WTC11 (cell line): ENCODE measurements at places on chromosomes 5 and 9.

GRCh38 chr5:56964173-56964572 lies 12.2 kb upstream of the MIER3 start:
- no peak for DNase-seq

GRCh38 chr5:133933169-133933509 lies 35.3 kb downstream of the C5orf15 start:
- no peak for DNase-seq

DNA sequence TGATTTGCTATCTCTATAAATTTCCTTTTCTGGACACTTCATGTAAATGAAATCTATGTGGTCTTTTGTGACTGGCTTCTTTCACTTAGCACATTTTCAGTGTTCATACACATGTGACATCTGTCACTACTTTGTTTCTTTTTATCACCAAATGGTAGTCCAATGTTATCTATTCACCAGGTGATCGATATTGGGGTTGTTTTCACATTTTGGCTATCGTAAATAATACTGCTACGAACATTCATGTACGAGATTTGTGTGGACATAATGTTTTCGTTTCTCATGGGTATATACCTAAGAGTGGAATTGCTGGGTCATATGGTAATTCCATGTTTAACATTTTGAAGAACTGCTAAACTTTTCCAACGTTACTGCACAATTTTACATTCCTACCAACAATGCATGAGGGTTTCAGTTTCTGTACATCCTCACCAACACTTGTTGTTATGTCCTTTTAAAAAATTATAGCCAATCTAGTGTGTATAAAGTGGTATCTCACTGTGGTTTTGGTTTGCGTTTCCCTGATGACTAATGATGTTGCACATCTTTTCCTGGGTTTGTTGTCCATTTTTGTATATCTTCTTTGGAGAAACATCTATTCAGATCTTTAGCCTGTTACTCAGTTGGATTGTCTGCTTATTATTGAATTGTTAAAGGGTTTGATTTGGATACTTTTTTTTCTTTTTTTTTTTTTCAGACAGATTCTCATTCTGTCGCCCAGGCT lies 263.0 kb downstream of the PDZD2 start:
- no peak for DNase-seq

GRCh38 chr5:35681911-35682310 lies 64.2 kb downstream of the SPEF2 start:
- DNase-seq = no peak

GRCh38 chr5:76952795-76953536 lies at the start of gene CRHBP:
Gene CRHBP (plus strand): TSS chr5:76953045. CDS start chr5:76953135, 90 bp downstream.
- DNase-seq = peak; percentile 37

- no peak for DNase-seq
These were observed 150.0 kb upstream of the IRX2 start for GRCh38 chr5:2901511-2901910.

- no peak for DNase-seq
These were observed 243.4 kb downstream of the EBF1 start for GRCh38 chr5:158856291-158856690.

- no peak for DNase-seq
These were observed 245.8 kb downstream of the TLE4 start for GRCh38 chr9:79817438-79818004.

- DNase-seq = no peak
These were observed 34.2 kb upstream of the MYOT start for GRCh38 chr5:137833463-137833862.

DNA sequence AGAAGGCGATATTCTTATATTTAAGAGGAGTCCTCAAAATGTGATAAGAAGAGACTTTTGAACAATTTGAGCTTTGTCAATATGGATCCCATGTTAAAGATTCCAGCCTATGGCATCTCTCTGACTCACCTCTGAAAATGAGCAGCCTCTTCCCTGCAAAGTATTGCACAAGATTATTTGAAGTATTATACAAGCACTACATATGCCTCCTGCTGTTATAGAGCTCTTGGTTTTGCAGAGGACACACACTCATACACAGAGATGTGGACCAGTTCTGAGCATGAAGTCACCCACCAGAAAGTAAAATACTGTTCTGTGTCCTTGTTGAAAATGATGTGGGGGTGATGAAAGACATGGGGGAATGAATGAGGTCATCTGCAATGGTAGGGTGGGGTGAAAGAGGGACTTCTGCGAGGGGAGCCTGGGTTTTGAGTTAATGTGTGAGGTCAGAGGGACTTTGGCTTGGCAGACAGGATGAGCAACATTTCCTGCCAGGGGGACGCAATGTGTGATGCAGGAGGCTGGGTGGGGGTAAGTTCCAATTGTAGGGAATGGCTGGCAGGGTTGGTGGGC lies 25.8 kb downstream of the FBXL7 start:
- no peak for DNase-seq

GRCh38 chr5:169758886-169759285 lies 121.8 kb downstream of the DOCK2 start:
- no peak for DNase-seq

GRCh38 chr9:94665613-94666012 lies 26.3 kb upstream of the FBP1 start:
- DNase-seq = no peak

GRCh38 chr9:37507566-37508134 lies 21.9 kb downstream of the POLR1E start:
- DNase-seq = no peak

- no peak for DNase-seq
These were observed 15.4 kb downstream of the CERT1 start for GRCh38 chr5:75496026-75496425.

DNA sequence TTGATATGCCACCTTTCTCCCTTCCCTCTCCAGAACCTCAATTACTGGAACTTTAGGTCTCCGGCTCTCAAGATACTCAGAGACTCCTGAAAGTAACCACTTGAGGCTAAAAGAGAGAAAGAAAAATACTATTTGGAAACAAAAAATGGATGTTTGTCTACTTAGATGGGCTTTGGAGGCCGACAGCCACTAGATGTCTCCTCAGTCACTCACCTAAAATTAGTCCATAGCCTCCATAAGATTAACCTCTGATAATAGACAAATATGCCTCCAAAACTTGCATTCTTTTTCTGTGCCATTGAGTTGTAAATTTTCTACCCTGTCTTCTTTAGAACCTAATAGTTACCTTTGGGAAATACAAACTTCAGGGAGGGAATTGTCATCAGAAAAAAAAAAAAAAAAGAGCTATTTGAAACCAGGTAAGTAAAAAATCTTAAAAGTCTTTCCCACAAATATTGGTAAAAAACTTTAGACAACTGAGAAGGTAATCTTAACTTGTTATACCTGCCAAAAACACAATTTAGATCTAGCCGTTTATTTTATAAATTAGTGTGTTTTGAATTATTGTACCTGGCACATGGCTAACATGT lies 11.2 kb upstream of the PCDH1 start:
- no peak for DNase-seq

- peak; percentile 10 for DNase-seq
These were observed 14.1 kb upstream of the SLC9A3 start for GRCh38 chr5:538271-538771.

DNA sequence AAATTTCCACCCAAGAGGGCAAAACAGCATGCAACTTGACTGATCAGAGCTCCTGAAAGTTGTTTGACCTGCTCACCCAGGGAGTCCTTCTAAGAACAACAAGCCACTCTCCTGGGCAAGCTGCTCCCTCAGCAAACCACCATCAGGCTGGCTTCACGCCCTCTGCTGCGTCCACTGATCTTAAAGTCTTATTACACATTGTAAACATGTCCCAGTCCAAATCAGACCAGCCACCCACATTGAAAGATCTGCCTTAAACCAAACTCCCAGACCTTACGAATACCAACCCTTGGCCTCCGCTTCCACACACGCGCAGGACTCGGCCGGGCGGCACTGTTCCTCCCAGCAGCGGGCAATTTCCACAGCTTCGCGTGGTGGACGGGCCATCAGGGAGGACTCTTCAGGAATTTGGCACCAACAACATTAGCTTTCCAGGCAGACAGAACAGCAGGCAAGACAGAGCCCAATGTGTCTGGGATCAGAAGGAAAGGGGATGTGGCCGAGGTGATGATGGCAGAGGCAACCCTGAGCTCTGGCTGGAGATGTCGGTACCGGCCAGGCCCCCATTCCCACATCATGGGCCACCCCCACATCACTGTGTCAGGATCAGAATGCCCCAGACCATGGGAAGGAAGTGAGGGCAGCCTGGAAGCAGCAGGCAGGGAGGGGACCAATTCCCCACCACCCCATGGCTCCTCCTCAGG lies 56.8 kb downstream of the SEMA4D start:
- no peak for DNase-seq

- DNase-seq = no peak
These were observed 11.0 kb upstream of the PLAC8L1 start for GRCh38 chr5:146116361-146116760.

- no peak for DNase-seq
These were observed 27.6 kb downstream of the MBLAC2 start for GRCh38 chr5:90446961-90447360.

DNA sequence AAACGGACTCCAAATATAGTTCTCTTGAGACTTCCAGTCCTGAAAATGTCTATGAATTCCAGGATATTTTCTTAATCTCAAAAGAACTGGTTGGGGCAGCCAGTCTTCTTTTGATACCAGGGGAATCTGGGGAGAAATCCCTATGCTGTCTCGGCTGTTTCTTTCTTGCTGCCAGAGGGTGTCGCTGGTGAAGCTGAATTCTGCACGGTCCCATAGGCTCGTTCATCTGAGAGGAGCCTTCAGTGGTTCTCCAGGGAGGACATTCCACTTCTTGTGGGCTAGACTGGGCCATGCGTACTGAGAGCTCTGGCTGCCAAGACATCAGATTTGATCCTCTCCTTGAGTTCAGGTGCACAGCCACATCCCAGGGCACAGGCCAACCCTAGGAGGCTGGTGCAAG lies 155.0 kb upstream of the CLINT1 start:
- DNase-seq = peak; percentile 50

DNA sequence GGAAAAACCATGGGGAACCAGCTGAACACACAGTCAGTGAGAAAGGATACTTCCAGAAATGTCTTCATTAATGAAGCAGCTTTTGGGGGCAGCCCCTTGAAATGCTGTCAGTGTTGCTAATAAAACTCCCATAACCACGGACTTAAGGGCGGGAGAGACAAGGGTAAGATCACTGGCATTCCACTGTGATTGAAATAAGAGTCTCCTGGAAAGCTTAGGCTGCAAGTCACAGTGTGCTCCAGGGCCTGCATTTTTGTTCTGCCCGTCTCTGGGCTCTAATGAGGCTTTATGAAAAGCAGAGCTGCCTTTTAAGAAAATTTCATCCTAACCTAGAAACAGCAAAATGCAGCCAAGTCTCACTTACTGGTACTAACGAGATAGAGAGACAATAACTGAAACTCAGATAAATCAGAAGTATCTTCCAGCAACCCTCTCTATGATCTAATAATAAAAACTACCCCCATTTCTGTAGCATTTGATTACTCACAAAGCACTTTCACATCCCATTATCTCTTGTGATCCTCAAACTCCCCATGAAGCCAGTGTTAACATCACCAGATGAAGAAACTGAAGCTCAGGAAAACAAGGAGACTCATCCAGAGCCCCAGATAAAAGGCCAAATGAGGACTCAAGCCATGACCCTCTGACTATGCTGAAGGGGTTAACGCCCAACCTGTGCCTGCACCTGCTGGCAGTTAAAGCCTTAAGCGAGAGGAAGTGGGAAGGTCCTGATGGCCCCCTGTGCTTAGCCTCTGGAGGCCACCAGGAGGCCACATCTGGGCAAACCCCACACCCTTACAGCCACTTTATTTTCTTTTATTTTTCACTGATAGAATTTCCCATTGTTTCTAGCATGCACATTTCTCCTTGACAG lies 37.5 kb downstream of the SPOCK1 start:
- DNase-seq = peak; percentile 31

GRCh38 chr9:69063839-69064238 lies 28.3 kb downstream of the FXN start:
- DNase-seq = no peak
